Mammary epithelial cell (primary cell): ENCODE measurements at places on chromosomes 3 and 15. TPM values are rescaled to one million over a fixed set of nuclear protein-coding genes. Genes with fewer than 3 reads are reported as not detected.

The DUOX2 gene
- 0.06 TPM for polyA plus RNA-seq

The GOLGA6B gene
- not detected for polyA plus RNA-seq

The FOXL2 gene
- 0.48 TPM for polyA plus RNA-seq

The ARGFX gene
- not detected for polyA plus RNA-seq

- no peak for DNase-seq
These were observed 43.6 kb downstream of the DMXL2 start for GRCh38 chr15:51579012-51579411.

GRCh38 chr3:62134061-62134496, 239.3 kb downstream of the FEZF2 start:
- DNase-seq = no peak

GRCh38 chr3:161915418-161915750, 418.8 kb downstream of the OTOL1 start:
- no peak for DNase-seq

- no peak for DNase-seq
These were observed 121.9 kb downstream of the C3orf70 start for GRCh38 chr3:185030951-185031350.

GRCh38 chr15:92954002-92954401, 53.9 kb downstream of the CHD2 start:
- no peak for DNase-seq

DNA sequence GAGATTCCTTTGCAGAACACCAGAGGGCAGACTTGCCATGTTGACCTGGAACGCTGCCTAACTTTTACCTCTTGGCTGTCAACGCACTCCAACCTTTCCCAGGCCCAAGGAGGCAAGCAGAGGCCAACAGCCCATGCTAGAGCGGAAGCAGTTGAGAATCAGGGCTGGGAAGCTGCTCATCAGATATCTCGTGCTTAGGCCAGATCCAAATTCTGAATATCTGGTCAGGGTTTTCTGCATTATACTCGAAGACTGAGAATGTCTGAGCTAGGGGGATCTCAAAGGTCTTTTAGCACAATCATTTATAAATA, 2.5 kb downstream of the XIRP1 start:
- peak; percentile 58 for DNase-seq

- no peak for DNase-seq
These were observed 34.1 kb downstream of the TPM1 start for GRCh38 chr15:63076714-63077046.

DNA sequence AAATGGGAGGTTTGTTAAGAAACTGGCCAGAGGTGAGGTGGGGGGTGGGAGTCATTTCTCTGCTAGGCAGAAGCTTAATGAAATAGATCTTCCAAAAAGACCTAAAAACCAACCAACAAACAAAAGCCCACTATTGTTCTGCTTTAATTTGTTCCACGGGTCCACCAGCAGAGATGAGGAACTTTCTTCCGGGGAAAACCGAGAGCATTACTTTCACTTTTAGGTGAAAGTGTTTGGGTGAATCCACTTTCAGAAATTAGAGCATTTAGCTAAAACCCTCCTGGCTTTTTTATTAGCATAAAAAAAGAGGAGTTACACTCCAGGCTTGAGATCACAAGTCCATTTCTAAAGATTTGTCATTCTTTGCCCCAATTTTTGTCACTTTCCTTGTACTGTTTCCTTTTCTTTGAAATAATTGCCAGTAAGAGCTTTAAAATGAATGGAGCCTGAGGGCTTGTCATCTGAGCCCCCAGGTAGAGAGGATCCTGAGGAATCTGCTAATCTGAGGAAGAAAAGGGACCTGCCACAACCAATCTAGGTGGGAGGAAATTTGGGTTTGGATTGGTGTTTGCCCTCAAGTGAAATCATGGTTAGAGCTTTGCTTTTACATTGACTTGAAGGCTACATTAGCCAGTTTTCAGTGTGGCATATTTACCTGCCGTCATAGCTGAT, 667.6 kb downstream of the NAALADL2 start:
- DNase-seq = no peak

GRCh38 chr15:68801572-68802148, 19.0 kb downstream of the ANP32A start:
- no peak for DNase-seq

DNA sequence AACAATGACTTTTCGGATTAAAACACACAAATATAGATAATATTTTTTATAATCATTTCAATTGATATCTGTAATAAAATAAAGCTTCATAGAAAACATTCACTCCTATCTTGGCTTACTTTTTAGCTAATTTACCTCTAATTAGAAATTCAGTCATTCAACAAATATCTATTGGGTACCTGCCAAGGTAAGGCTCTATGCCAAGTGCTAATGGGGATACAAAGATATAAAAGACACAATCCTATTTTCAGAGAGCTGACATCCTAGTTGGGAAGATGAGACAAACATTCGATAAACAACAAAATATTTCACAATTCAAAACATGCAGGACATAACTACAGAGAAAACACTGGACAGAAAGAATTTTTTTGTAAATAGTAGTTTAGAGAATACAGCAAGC, 63.3 kb downstream of the ULK4 start:
- no peak for DNase-seq

- DNase-seq = no peak
These were observed 18.3 kb upstream of the EHD4 start for GRCh38 chr15:41990691-41991090.

DNA sequence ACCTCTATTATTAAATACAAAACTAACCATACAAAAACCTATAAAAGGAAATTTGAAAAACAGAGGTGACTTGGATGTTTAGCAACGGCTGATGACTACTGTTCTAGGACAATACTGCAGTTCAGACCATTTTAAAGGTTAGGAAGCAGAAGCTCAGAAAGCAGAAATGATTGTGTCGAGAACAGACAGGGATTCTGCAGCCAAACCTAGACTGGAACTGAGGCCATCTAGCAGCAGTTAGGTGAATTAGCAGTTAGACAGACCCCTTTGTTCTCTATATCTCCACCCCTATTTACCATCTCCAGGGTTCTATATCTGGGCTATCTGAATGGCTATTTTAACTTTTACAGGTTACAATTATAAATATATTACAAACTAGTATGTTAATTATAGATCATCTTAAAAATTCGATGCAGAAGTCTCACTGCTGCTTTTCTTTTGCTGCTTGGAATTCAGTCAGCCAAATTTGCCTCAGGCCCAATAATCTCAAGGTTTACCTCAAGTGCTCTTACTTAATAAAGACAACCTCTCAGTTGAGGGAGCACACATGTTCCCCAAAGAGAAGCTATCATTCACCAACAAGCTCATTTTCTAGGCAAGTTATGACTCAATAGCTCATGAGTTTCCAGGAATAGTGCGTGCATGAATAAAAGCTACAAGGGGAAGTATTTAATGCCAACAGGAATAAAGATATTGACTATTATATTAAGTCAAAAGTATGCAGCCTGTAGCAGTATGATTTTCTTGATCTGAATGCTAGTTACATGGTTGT, 9.3 kb upstream of the IL1RAP start:
- peak; percentile 68 for DNase-seq

DNA sequence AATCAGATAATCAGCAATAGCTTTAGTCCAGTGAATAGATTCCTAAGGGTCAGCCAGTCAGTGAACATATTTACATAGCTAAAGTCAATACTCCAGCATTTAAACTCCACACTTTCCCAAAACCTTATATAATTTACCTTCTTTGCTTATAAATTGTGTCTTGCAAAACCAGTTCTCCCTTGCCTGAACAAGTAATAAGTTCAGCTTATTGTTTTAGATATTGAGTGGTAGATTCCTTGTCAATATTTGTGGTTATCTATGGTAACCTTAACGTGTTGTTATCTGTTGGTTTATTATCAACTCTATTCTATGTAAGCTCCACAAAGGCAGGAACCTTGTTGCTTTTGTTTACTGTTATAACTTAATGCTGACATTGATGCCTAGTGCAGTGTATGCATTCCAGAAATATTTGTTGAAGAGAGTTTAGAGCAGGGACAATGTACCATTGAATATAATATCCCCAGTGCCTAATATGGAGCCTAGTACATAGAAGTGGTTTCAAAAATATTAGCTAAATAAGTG, 24.0 kb downstream of the PLSCR5 start:
- no peak for DNase-seq
